ENCODE measurements at places on chromosomes 13 and 19.

DNA sequence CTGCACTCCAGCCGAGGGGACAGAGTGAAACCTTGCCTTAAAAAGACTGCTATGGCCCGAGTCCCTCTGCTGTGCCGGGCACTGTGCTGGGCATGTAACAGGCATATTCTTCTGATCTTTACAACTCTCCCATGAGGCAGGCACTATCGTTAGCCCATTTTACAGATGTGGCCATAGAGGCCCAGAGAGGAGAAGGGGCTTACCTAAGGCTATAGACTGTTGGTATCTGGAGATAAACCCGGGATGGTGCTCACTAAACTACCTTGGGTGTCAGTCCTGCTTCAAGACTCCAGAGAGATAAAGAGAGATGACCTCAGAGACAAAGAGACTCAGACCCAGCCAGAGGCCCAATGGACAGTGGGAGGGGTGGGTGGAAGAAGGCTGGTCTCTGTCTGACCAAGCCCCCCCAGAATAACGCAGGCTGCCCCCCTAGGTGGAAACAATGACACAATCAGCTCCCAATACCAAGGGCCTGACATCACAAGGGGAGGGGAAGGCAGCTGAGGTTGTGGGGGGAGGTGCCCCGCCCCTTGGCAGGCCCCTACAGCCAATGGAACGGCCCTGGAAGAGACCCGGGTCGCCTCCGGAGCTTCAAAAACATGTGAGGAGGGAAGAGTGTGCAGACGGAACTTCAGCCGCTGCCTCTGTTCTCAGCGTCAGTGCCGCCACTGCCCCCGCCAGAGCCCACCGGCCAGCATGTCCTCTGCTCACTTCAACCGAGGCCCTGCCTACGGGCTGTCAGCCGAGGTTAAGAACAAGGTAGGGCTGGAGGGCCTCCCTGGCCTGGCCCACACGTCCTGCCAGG lies at the start of gene CNN1:
Gene CNN1 (plus strand): TSS at position 620 of the 805 bp plus-strand sequence. CDS start 77 bp downstream, at position 697.
- DNase-seq = peak; percentile 82

DNA sequence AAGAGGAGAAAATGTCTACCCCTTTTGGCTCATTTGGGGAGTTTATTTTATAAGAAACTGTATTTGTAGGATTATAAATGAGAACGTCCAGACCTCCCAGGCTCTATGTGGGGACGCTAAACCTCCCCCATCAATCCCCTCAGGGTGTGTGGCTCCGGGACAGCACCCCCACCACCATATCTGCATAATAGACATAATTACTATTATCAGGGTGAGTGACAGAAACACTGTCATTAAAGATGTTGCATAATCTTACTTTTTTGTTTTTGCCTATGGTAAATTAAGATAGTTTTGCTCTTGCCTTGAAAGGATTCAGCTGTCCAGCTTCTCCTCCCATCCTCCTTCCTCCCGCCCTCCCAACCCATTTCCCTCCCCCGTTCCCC lies 93.3 kb downstream of the NUFIP1 start:
- no peak for DNase-seq

DNA sequence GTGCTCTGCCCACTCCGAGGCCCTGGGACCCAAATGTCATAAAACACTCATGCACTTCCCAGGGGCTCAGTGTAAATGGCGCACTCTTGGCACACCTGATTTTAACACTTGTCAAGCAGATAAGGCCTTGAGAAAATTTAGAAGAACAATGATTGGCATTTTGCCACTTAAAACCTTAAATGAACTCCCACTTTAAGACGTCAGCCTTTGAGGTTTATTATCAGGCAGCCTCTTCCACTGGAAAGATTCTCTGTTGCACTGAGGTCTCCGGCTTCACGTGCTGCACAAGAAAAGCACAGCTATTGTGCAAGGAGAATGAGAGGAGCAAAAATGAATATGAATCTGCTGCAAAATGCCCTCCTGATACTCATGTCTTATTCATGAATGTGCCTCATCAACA lies 38.5 kb upstream of the ATP11A start:
- no peak for DNase-seq

DNA sequence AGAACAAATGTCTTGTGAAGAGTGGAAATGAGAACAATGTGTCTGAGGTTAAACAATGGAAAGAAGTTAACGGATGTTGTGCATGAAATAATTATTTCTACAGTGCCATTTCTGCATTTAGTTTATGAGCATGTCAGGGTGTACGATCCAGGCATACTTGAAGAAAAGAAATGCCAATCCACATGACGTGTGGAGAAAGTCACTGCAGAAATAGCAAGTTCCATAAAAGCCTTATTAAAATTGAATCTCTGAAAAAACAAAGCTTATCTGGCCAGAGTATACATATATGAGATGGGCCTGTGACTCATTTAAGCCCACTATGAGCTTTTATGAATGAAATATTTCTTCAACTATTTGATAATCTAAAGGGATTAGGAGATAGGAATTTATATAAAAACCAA lies 426.1 kb downstream of the EFNB2 start:
- no peak for DNase-seq

DNA sequence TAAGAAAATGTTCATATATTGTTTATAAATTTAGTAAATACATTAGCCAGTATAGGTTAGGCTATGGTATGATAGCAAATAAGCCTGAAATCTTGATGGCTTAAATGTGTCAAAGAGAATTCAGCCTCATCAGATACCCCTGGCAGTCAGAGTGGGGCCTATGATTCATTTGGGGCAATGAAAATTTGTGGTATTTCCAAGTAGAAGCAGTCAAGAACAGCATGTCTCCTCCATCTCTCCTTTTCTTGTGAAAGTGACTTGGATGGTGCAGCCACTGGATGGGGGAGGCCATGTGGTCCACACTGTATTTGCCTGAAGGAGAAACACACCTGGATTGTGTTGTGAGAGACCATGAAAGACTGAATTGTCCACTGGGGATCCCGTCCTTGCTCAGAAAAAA lies 82.7 kb downstream of the DLEU7 start:
- no peak for DNase-seq

- no peak for DNase-seq
Observed at GRCh38 chr19:35493971-35494370, 3.7 kb upstream of the KRTDAP start.

DNA sequence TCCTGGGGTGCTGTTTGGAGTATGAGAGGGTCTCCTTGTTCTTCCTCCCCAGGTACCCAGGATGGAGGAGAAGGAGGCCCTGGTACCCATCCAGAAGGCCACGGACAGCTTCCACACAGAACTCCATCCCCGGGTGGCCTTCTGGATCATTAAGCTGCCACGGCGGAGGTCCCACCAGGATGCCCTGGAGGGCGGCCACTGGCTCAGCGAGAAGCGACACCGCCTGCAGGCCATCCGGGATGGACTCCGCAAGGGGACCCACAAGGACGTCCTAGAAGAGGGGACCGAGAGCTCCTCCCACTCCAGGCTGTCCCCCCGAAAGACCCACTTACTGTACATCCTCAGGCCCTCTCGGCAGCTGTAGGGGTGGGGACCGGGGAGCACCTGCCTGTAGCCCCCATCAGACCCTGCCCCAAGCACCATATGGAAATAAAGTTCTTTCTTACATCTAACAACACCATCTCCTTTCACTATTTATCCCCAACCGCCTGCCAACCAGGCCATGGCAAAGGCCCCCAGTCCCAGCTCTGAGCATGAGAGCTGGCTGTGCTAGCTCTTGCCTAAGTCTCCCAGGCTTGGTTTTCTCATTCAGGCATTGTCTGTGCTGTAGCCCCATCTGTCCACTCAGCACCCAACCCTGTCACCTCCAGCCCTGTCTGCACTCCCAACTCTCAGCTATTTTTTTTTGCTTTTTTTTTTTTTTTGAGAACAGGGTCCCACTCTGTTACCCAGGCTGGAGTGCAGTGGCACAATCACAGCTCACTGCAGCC lies 11.2 kb downstream of the DKKL1 start:
- no peak for DNase-seq

DNA sequence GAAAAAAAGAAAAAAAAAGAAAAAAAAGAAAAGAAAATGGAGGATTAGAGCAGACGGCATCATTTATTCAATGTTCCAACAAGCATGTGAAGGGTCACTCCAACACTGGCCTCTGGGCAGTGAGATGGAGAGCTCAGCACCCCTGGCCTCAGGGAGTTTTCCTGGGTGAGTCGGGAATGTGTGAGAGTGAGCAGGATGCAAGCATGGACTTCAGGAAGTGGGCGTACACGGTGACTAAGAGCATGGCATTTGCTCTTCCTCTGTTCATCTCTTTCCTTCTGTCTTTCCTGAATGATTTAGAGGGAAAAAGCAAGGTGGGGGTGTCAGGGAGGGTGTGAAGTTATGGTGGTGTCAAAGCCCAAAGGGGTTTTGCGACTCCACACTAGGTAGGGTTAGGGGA lies 682 bp upstream of the CABP5 start:
- DNase-seq = no peak

DNA sequence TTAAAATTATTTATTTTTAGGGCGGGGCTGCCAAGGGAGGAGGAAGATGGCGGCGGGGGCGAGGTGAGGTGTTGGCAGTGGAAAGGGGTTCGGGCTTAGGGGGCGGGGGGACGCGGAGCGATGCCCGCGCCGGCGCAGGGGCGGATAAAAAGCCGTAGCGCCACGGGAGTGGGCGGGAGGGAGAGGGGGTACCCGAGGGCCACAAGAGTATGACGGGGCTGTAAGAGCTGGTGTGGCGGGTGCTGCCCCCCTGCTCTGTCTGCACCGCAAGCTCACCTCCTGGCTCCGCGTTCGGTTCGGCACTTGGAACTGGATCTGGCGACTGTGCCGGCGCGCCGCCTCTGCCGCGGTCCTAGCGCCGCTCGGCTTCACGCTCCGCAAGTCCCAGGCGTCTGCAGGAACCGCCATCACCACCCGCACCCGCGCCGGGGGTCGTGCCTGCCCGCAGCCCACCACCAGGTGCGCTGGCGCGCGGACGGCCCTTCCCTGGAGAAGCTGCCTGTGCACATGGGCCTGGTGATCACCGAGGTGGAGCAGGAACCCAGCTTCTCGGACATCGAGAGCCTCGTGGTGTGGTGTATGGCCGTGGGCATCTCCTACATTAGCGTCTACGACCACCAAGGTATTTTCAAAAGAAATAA lies 265.2 kb upstream of the SGCG start:
- DNase-seq = no peak

DNA sequence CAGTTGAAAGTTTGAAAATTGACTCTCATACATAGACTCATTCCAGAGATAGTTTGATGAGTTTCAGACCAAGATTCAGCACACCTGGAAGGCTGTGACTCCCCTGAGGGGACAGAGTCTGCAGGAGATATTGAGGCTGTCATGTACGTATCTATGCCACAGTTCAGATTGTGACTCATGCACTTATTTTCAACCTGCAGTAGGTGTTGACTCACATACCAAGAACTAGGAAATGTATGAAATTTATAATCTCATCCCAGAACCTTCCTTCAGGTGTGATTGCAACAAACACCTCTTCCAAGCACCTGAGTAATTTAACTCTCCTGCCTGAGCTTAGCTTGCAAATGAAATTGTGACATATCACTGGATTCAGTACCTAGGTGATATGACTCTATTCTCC lies 64.4 kb upstream of the ZNF43 start:
- no peak for DNase-seq

DNA sequence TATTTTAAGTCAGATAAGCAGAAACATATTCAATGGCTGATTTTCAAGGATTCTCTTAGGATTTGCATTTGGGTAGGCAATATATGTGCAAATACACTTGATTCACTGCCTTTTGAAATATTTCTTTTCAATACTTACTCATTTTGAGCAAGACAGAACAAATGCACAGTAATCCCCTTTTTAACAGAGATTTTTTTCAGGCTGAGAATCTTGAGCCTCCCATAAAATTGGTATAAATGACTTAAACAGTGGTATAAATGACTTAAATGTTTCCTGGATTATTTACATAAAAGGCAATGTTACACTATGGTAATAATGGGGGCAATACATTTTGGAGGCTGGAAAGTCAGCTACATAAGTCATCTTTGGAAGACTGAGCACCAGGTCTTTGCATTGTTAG lies 389.0 kb downstream of the OLFM4 start:
- DNase-seq = no peak

DNA sequence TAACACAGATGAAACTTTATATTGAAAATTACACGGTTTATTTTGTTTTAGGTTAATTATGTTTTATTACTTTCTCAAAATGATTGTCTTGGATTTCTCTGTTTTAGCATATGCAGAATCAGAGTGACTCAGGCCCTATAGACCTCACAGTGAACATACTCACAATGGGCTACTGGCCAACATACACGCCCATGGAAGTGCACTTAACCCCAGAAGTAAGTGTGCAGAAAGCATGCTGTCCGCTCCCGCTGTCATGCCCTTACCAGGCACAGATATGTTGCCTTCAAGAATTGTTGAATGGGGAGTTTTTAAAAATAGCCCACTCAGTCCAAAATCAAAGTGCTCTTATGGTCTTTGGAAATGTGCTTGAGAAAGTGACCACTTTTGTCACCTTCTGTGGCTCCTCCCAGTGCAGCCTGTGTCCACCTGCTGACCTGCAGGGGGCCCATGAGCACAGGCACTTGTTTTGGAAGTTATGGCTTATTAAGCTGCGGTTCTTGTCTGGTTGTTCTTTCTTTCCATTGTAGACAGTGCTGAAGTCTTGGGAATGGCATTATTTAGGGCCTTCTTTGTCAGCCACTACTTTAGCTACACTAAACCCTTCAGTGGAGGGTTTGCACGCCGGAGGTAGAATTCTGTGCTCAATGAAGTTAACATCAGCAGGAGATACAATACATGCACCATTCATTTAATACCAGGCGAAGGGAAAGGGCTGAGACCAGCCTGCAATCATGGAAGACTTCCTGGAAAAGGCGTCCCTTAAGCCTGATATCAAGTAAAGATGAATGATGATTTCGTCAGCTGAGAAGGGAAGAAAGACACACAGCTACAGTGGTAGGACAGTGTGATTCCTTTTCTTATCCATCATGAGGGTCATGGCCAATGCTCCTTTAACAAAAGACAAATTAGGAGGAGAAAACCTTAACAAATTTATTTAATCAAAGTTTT lies 36.7 kb downstream of the CUL4A start:
- no peak for DNase-seq
